Karpas-422 (cell line): ENCODE measurements at places on chromosomes 7 and 10.

GRCh38 chr7:83807774-83808173 is 158.8 kb upstream of the SEMA3E start:
- no peak for DNase-seq

GRCh38 chr7:101114492-101114891 is 12.4 kb upstream of the SERPINE1 start:
- peak; percentile 9 for DNase-seq

- DNase-seq, result no peak
These were observed 338.7 kb downstream of the DNAJB6 start for GRCh38 chr7:157675427-157675927.

DNA sequence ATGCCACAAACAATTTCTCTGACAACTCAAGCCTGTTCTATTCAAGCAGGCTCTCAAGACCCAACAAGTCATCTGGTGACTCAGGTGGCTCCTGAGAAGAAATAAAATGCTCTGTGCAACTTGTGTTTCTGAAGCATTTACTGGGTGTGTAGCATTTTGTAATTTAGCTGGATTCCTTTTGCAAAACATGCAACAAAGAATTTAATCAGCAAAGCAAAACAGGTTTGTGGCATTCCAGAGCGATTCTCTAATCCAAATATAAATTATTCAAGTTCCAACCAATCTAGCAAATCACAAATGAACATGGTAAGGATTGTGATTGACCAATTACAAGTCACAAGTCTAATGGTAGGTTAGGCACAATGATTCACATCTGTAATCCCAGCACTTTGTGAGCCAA is 39.8 kb upstream of the C10orf67 start:
- DNase-seq, result no peak

GRCh38 chr10:131898061-131898460 is 2.7 kb upstream of the PPP2R2D start:
- DNase-seq, result peak; percentile 35

- no peak for DNase-seq
These were observed 30.8 kb downstream of the GATA3 start for GRCh38 chr10:8085251-8085650.

DNA sequence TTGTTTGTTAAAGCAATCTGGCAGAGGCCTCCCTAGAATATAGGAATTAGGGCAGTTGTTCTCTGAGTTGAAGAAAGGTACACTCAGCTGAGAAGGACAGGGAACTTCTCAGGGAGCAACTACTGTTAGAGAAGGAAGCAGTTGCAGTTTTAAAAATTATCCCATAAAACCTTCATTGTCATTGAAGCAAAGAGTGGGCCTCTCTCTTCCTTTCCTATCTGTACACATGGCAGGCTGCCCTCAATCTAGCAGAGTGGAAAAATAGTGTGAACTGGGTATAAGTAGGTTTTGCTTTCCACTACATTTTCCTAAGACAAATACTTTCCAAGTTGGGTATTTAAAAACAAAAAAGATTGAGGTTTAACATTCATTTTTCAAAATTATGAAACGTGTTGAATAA is 236.7 kb upstream of the KLF14 start:
- DNase-seq, result no peak

- DNase-seq, result no peak
These were observed 43.7 kb upstream of the DGKI start for GRCh38 chr7:137890449-137890921.

DNA sequence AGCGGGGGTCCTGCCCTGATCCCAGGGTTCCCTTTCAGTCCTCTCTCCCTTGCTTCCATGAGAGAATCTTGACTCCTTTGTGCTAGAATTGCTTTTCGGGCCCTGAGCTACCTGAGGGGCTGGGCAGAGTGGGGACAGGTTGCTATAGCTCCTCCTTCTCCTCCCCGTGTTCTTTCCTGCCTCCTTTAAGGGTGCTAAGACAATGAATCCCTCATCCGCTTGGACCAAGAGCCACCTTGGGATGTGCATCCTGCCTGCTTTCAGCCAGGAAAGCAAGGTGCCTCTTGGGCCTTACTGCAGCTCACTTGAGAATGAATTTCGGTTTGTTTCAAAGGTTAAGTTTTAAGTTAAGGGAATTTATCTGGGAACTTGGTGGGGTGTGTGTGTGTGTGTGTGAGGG is 53.6 kb downstream of the ADRA2A start:
- DNase-seq, result no peak

DNA sequence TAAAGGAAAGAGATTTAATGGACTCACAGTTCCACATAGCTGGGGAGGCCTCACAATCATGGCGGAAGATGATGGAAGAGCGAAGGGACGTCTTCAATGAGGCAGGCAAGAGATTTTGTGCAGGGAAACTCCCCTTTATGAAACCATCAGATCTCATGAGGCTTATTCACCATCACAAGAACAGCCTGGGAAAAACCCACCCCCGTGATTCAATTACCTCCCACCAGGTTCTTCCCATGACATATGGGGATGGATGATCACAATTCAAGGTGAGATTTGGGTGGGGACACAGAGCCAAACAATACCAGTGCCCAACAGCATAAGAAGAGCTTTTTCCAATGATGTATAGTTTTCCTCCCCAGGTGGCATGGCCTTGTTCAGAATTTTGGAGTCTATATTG is 11.2 kb upstream of the C7orf33 start:
- no peak for DNase-seq
